NCI-H187 treated with DMSO at 0.1 percent for 48 hours (cell line): ENCODE measurements at places on chromosomes 4 and X.

- no peak for DNase-seq
These were observed 42.2 kb downstream of the SMIM10L2A start for GRCh38 chrX:135463937-135464336.

DNA sequence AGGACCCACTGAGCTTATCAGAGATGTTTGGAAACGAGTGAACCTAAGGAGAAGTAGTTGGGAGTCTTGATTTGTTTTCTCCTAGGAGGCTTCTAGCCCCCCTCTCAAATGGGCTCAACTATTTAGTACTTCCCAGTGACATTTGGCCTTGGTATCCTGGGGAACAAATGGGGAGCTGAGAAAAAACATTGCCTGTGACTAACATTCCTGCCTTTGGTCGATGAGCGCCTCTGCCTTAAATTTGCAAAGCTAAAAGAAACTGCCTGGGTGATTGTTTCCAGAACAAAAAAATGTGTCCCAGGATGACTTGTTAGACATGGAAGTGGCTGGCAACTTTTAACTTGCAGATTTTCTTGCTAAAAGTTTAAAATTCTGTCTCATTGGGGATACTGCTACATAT lies 58.8 kb upstream of the IGFBP7 start:
- DNase-seq = no peak

DNA sequence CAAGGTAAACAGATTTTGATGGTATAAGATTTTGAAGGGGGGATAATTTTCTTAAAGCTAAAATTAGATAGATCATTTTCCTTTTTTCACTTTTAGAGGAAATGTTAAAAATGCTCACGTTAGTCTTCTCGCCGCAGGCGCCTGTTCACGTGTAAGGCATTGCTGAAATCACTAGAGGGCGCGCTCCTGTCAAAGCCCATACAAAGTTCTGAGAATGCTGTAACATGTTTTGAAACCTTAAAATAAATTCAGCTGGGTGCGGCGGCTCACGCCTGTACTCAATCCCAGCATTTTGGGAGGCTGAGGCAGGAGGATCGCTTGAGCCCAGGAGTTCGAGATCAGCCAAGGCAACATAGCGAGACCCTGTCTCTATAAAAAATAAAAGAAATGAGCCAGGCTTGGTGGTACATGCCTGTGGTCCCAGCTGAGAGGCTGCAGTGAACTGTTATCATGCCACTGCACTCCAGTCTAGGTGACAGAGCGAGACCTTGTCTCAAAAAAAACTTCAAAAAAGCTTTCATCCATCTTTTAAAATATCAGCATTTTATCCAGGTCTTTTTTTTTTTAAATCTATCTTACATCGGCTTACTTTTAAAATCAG lies 138.0 kb downstream of the RBMX2 start:
- no peak for DNase-seq

DNA sequence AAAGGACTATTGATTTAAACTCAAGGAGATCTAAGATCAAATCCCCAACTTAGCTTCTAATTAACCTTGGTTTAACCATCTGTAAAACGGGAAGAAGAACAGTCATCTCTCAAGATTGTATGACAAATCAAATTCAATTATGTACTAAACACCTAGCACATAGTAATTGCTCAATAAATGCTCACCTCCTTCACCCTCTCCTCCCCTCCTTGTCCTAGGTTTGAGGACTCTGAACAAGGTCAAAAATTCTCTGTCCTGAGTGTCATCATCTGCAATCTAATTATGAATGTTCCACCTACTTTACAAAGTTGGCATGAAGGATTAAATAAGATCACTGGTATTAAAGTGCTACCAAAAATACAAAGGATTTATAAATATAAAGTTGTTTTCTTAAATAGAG lies 320.1 kb upstream of the PPARGC1A start:
- no peak for DNase-seq

DNA sequence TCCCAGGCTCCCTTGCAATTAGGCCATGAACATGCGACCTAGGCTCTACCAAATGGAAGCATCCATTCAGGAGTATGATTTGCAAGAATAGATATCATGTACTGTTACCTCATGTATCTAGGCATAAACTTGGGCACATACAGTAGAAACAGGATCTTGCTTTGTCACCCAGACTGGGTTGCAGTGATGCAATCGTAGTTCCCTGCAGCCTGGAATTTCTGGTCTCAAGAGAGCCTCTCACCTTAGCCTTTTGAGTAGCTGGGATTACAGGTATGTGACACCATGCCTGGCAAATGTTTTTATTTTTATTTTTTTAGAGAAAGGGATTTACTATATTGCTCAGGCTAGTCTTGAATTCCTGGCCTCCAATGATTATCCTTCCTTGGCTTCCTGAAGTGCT lies 994.2 kb downstream of the ADGRL3 start:
- no peak for DNase-seq

DNA sequence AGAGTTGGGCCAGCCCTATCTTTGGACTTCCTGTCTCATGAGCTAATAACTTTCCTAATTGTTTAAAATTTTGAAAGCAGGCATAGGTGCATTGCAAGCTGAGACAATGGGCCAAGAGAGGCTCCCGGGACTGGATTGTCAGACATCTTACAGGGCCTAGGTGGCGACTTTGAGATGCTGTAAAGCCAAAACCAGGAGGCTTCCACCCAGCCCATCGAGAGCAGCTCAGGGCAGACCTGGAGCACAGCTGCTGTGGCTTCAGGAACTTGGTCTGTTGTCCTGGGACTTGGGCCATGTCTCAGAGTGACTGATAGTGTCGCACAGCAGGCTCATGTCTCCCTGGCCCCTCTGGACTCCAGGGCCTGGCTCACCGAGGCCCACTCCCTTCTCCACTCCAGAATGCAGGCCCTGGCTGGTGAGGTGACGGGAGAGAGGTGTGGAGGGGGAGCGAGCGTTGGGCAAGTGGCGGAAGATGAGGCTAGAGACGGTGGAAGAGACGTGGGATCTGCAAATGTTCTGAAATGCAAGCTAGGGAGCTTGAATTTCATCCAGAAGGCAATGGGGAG lies 24.1 kb upstream of the MTM1 start:
- no peak for DNase-seq

DNA sequence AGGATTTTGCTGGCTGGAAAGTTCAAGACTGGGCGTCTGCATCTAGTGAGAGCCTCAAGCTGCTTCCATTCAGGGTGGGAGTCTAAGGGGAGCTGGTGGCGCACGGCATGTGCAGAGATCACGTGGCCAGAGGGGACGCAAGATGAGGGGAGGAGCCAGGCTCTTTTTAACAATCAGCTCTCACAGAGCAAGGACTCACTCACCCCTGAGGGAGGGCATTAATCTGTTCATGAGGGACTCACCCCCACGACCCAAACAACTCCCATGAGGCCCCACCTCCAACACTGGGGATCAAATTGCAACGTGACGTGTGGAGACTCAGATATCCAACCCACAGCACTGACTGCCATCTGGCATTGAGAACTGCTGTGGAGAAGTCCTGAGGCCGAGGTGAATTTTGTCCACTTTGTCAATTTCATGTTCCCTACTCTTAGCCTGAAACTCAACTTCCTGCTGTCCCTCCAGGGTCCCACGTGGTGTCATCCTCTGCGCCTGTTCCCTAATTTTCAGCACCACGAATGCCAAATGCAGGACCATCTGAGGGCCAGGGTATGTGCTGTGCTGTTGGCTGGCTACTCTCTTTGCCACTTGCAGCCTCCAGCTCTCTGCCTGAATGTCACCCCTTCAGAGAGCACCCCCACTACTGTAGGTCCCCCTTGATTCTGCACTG lies 5.6 kb downstream of the ZFP92 start:
- DNase-seq = no peak

GRCh38 chr4:16694173-16694883 lies 204.1 kb downstream of the LDB2 start:
- no peak for DNase-seq

- no peak for DNase-seq
These were observed 62.0 kb upstream of the CLNK start for GRCh38 chr4:10746371-10747171.

DNA sequence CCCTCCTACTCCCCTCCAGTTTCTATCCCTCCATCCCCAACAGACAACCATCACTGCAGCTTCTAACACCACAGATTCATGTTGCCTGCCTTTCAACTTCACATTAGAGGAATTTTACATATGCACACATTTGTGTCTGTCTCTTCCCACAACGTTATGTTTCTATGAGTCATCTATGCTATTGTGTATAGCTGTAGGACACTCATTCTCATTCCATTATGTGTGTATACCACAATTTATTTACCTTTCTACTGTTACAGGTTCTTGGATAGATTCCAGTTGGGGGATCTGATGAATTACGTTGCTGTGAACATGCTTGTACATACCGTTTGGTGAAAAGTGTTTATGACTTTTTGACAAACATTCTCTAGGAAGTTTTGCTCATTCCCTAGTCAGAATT lies 58.8 kb upstream of the TRPC3 start:
- DNase-seq = no peak

- DNase-seq = no peak
These were observed 338.4 kb upstream of the NOCT start for GRCh38 chr4:138677212-138677611.

DNA sequence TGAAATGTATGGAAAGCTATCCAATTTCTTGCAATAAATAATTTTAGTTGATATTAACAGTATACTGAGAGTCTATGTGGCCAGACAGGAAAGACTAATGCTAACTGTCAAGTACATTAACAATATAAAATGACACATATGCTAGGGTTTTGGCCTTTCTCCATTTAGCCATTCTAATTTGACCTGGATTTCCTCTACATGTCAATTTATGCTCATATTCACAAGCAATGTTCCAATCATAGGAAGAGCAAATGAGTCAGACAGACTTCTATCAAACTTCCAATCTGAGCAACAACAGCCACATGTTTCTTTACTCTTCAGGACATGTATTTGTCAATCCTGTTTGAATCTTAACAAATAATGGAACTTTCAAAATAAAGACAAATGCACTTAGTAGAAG lies 53.6 kb downstream of the CORIN start:
- no peak for DNase-seq

- no peak for DNase-seq
These were observed 71.2 kb downstream of the BEND2 start for GRCh38 chrX:18149454-18149853.

GRCh38 chr4:176793060-176793605 lies 411 bp upstream of the VEGFC start:
- DNase-seq = no peak

- no peak for DNase-seq
These were observed 41.1 kb downstream of the MAD2L1 start for GRCh38 chr4:120025516-120025915.

- DNase-seq = no peak
These were observed 58.0 kb downstream of the SH3BGRL start for GRCh38 chrX:81259714-81260395.

GRCh38 chr4:127997534-127998388 lies 32.6 kb downstream of the ABHD18 start:
- no peak for DNase-seq

DNA sequence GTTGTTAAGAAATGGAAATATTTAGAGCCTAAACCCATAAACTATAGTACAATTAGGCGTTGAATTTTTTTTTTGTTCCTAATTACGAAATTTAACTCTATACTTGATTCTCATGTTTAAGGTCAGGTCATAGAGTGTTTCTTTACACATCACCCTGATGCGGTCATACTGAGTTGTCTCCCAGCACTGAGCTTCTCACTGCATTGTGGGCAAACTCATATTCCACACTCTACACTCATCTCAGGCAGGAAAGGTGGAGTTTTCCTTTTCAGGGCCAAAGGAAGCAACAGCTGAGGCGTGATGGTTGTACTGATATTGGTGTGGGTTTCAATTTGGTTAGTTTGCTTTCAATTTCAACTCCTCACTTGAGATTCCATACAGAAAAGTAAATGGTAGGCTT lies 75.4 kb downstream of the FAT4 start:
- no peak for DNase-seq

DNA sequence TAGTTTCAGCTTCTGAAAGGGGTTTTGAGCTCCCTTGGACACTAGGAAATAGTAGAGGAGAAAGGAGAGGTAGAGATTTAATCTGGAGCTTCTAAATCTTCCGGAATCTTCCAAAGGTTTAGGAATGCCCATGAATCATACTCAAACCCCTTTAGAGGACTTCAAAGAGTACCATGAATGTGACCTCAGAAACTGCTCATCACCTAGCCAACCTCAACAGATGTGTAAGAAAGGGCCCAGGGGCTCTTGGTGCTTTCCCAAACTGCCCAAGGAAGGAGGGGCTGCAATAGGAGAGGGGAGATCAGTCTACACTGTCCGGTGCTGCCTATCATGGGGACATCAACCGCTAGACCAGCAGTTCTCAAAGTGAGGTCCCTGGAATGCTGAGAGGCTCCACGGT lies 109.1 kb downstream of the RBM47 start:
- no peak for DNase-seq

GRCh38 chr4:110475881-110476818 lies at the start of gene ENPEP:
TSS of gene ENPEP (plus strand) at chr4:110476155. CDS start at chr4:110476415, 260 bp downstream.
- DNase-seq = no peak

GRCh38 chr4:130329036-130329435 lies 1233.1 kb downstream of the C4orf33 start:
- DNase-seq = no peak

DNA sequence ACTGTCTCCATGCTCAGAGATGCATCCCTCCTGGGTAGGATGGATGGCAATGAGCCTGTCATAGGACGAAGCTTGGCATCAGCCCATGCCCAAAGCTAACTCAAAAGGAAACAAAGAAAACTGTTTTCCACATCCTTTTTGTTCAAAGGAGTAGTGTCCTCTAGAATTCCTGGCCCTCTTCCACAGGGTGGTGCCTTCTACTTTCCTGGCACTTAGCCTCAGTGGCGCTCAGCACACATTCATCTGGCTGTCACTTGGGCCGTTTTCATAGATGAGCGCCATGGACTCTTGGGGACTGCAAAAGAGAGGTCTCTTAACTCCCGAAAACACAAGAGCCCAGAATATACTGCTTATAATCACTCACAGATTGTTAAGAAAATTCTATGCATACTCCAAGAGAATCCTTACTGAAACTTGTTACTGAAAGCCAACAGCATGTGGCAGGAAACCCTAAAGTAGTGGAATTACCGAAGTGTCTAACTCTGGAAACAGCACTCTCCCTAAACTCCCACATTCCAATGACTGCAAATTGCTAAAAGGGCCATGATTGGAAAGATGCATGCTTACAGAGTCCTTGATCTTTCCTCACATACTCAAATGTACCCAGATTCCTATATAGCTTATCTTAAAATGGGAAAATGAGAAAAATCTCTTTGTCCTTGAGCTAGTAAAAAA lies 110.0 kb downstream of the HS6ST2 start:
- DNase-seq = no peak

- DNase-seq = no peak
These were observed 89.0 kb downstream of the SMIM20 start for GRCh38 chr4:26003056-26003455.

DNA sequence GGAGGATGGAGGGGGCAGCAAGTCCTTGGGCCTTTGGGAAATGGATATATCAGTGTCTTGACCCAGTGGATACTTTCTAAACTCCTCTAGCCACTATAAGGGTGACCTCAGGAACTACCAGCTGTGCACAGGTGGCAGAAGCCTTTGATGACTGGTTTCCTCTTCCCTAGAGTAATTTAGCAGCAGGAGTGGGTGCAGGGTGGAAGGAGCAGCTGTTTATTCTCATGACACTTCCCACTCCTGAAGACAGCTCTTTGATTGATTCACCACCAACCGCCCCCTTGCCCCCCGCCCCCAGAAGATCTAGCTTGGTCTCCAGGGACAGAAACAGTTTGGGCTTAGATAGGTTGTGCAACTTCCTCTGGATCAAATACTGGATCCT lies 63.0 kb downstream of the GPC3 start:
- no peak for DNase-seq
